MG63 (cell line): ENCODE measurements at places on chromosomes 16 and 17. TPM values are rescaled to one million over a fixed set of nuclear protein-coding genes. Genes with fewer than 3 reads are reported as not detected.
A peak's percentile ranks its signal among the peaks of the same experiment; 100 is the strongest.

DNA sequence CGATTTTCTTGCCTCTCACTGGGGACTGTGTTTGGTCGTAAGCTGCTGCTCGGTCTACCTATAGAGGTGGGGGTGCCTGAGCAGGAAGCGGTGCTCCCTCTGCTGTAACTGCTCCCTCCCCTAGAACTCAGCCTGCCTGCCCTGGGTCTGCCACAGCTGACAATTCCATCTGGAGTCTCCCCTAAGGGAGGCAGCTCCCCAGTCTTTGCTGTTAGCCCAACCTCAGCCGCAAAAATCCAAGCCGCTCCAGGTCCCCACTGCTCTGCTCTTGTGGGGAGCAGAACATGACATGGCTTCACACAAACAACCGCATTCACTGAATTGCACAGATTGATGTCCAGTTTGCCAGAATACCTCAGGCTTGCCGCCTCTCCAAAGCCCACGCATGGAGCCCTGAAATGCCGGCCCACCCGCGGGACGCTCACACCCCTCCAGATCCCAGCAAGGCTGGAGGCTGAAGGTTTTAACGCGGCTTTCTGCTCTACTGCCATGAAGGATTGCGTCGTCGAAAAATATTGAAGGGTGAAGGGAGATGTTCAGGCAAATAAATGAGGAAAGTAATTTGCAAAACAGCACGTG is 221.5 kb upstream of the FOXF1 start:
- DNase-seq, result no peak

DNA sequence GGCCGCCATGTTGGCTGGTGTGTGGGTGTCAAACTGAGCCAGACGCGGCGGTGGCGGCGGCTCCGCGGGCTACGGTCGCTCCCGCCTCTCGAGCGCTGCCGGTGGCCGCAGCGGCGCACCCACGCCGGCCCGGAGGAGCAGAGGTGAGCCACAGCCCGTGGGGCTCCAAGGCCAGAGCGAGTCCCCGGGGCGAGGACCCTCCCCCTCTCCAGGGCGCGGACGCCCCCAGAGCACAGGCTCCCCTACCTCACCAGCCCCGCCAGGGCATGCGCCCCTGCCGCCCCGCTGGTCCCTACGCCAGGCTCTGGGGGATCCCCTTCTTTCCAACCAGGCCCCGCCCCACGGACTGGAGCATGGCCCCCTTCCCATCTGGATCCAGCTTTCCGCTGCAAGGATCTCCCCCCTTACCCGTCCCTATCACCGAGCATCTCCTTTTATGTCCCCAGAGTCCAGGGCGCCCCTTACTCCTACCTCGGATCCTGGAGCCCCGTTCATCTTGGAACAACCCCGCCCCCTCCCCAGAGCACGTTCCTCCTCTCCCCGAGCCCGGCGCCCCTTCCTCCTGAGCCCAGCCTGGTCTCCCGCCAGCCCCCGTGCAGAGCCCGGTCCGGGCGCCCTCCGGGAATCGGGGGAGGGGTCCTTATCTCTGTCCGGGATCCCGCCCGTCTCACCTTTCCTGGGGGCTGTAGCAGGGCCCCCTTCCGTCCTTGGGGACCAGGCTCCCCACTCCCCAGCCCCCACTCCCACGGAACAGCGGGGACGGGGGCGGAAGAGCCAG is 412 bp downstream of the EPN2 start:
- DNase-seq, result peak; percentile 23

GRCh38 chr16:11253009-11253994 is 2.7 kb downstream of the SOCS1 start:
- no peak for DNase-seq

DNA sequence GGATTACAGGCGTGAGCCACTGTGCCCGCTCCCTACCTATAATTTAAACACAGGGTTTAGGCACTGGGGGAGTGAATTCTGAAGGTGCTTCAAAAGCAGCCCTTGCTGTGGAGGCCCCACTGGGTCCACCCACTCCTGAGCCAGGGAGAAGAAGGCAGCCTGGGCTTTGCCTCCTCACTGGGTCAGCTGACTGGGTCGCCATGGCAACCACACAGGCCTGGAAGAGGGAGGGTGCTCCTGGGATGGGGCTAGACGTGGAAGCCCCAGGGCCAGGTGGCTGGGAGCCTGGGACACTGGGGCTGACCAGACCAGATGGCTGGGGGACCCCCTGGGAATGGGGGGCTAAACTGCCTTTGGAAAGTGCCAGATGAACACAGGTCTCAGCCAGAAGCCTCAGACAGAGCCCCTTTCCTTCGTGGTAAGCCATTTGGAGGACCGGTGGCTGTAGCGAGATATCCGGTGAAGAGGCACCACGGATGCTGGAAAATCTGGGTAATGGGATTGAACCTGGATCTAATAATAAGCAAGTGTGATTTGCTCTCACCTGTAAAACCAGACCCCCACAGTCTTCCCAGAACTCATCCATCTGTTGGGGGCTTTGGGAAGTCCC is 32.9 kb downstream of the TRARG1 start:
- DNase-seq, result peak; percentile 32

- DNase-seq, result no peak
Measured at GRCh38 chr17:18146259-18146658, 37.4 kb upstream of the ALKBH5 start.

GRCh38 chr17:17264430-17264829 is 16.6 kb downstream of the COPS3 start:
- DNase-seq, result no peak

DNA sequence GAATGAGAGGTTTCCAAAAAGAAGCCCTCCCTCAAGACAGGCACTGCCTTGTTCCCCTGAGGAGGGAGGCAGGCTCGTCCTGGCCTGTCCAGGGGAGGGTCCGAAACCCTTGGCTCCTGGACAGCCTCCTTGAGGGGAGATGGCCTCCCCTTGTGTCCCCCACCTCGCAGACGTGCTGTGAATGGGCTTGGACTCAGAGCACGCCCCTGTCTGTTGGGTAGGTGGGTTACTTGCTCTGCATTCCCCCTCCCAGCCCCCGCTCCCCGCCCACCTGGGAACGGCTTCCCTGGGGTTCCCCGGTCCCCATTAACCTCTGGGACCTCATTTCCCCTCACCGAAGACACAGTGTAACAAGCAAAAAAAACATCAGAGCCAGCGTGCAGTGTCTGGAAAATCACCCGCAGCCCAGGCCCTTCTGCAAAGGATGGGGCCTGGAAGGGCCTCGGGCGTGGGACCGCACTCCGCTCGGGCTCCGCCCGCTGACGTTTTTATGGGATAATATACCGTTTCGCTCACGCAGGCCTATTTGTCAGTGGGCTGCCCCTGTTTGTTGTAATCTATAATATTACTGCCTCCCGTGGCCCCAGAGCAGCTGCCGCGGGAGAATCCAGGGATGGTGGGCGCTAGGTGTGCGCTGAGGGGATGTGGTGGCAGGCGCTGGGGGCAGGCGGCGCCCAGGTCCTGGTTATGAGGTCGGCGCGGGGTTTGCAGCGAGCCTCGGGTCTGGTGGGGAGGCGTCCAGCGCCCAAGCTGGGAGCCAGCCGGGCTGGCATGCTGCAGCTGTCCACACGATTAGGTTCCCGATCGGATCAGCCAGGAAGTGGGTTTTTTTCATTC is 11.1 kb downstream of the BAHCC1 start:
- DNase-seq, result no peak

DNA sequence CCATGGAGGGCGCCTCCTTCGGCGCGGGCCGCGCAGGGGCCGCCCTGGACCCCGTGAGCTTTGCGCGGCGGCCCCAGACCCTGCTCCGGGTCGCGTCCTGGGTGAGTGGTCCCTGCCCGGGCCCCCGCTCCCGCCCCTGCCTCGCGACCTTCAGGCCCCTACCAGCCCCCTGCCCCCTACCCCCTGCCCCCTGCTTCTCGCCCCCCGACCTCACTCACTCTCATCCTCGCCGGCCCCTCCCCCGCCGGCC is 256 bp downstream of the SYNGR3 start:
- no peak for DNase-seq

GRCh38 chr17:71799657-71800056 is 321.2 kb upstream of the SOX9 start:
- DNase-seq, result no peak

DNA sequence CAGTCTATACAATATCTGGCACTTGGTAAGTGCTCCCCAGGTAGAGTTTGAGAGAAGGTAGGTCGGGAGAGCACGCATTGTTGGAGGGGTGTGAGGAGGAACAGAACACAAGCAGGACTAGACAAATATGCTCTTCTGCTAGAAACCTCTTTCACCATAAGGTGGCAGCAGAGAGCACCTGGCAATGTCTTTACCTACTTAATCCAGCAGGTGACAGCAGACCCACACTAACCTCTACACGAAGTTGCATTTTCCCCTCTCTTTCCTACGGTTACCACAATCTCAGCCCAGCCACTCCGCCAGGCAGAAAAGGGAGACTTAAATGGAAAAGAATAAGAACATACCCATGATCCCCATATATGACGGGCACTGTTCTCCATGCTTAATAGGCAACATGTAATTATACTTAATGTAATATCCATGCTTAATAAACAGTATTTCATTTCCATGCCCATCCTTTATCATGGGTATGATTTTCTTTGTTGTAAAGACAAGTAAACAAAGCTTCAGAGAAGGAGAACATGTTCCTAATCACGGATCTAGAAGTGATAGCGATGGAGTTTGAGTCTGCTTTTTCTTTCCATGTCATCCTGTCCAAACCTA is 55.1 kb upstream of the CCL2 start:
- peak; percentile 54 for DNase-seq

DNA sequence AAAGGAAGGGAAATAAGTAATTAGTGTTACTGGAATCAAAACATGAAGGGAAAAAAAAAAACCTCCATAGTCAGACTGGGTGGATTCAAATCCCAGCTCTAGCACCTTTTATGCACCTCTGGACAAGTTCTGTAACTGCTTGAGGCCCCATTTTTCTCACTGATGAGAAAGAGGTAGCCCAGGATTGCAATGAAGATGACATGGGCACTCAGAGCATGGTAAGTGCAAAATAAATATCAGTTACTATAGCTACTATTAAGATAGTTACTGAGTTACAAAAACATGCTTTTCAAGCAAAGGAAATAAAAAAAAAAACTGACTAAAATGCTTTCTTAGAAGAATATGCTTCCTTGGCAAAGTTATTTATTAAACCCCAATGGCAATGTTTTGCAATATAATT is 58.8 kb downstream of the CEP95 start:
- DNase-seq, result no peak

DNA sequence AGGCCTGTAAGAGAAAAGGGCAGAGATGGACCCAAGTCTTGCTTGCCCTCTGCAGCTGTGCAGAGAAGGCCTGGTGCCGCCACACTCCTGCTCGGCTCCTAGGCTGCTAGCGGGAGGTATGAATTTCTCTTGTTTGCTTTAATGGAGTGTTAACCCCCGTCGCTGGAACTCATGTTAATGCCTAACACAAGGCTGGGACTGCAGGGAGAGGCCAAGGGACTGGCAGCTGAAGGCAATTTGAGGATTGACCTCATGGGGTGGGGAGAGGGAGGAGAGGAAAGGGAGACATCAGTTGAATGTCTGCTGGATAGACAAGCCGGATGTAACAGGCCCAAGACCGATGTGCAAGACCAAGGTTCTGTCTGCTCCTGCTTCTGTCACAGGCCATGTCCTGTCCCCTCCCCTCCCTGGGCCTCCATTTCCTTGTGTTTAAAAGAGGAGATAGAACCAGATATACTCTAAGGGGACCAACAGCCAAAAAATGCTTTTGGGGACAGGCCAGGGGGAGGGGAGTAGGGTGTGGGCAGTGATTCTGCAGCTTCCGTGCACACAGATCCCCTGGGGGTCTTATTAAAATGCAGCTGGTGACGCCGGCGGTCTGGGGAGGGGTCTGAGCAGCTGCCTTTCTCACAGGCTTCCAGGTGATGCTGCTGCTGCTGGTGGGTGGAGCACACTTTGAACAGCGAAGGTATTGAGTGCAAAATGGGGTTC is 46.7 kb upstream of the TBX2 start:
- no peak for DNase-seq

- DNase-seq, result no peak
Measured at GRCh38 chr17:34163123-34163522, 92.0 kb upstream of the CCL2 start.

GRCh38 chr17:48490451-48490892 is 40.3 kb downstream of the HOXB1 start:
- no peak for DNase-seq

DNA sequence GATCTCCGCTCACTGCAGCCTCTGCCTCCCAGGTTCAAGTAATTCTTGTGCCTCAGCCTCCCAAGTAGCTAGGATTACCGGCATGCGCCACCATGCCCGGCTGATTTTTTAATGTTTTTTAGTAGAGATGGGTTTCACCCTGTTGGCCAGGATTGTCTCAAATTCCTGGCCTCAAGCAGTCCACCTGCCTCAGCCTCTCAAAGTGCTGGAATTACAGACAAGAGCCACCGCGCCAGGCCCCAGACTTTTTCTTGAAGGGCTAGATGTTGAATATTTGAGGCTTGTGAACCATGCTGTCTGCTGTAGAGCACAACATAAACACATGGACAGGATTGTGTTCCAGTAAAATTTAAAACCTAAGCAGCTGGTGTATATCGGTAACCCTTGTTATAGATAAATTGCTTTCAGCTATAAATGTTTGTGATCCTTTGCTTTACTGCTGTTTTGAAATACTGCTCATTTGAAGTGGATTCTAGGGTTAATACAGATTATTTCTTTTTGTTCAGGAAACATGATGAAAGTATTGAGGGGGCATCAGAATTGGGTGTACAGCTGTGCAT is 12.4 kb downstream of the WSB1 start:
- DNase-seq, result no peak

EPX gene
- not detected in 2 replicates for total RNA-seq

AXIN2 gene
- 2.6 and 9.0 TPM in 2 replicates for total RNA-seq

KRT25 gene
- not detected in 2 replicates for total RNA-seq

ZP2 gene
- not detected in 2 replicates for total RNA-seq

TP53TG3 gene
- total RNA-seq, result 1.1 TPM in 1 of 2 replicates, not detected in the other
